ENCODE measurements at places on chromosomes 7 and 10.
A peak's percentile ranks its signal among the peaks of the same experiment; 100 is the strongest.

DNA sequence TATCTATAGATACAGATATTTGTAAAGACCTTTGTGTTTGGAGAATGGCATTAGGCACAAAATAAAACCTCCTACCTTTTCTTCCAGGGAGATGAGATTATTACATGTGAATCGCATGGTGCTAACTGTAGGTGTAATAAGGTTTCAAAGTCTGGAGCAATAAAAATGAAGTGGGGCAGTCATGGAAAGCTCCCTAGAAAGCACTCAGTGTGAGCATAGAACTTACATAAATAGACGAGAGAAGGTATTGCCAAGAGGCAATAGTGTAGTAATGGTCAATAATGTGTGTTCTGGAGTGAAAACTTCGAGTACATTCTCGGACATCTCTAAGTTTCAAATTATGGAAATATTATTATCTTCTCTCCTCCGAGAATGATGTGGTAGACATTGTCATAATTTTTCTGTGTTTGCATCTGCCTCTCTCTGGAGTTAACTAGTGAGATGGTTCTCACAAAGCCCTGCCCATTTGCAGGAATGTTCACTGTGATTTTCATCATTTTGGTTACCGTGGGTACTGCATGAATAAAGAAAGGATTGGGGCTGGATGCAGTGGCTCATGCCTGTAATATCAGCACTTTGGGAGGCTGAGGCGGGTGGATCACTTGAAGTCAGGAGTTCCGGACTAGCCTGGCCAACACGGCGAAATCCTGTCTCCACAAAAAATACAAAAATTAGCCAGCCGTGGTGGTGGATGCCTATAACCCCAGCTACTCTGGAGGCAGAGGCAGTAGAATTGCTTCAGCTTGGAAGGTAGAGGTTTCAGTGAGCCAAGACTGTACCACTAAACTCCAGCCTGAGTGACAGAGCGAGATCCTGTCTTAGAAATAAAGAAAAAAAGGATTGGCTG is 10.6 kb downstream of the VIM start:
- no peak for DNase-seq

DNA sequence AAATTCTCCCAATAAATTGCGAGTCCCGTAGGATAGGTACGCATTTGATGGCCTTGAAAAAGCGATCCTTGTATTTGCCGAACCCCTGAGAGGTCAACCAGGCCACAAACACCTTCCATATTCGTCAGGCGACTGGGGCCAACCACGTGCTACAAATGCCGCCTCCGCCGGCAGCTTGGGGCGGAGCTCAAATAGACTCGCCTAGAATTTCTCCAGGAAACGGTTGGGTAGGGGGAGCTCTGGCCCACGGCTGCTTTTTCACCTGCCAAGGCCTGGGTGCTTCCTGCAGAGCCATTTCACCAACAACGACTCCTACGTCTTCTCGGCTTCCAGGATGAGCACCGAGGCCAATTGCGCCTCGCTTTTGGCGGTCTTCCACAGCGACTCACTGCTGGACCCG is 53.4 kb upstream of the KIF5B start:
- no peak for DNase-seq

DNA sequence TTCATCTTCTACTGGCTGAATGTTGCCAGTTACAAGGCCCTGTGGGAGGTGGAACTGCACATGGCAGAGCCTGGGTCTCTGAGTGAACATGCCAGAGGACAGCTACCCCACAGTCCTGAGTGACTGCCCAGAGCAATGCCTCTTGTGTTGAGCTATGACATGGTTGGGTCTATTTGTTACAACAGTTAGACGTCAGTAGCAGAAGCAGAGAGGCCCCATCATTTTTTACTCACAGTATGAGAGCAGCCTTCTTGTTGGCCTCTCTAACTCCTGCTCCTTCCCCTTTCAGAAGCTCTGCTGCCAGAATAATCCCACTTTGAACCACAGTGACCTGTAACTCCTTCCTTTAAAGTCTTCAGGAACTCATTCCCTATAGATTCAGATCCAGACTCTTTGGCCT is 30.8 kb upstream of the NRP1 start:
- peak; percentile 39 for DNase-seq

- no peak for DNase-seq
Measured at GRCh38 chr7:4556868-4557793, 125.0 kb upstream of the FOXK1 start.

DNA sequence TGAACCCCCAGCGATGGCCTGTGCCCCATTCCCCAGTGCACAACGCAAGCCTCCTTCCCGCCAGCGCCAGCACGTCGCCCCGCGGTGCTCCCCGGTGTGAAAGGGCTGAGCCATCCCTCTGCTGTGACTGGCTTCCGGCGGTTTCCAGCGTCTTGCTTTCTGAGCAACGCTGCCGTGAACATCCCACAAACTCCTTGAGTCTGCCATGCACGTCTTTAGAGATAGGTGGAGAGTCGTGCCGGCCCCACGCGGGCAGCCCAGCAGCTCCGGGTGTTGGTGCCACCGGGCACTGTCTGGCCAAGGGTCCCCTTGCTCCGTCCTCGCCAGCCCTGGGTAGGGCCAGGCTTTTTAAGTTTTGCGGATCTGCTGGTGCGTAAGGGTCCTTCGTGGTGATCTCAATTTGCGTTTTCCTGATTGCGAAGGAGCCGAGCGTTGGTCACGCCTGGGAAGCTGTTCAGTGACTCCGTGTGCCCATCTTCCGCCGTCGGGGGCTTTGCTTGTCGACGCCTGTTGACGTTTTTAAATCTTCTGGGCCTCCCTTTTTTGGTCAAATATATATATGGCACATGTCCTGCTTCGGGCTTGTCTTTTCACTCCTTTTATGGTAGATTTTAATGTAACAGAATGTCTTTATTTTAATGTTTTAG is 70.6 kb downstream of the FOXL3 start:
- no peak for DNase-seq

GRCh38 chr10:9052767-9053166 is 998.3 kb downstream of the GATA3 start:
- no peak for DNase-seq

- no peak for DNase-seq
Measured at GRCh38 chr10:129593953-129594352, 126.9 kb downstream of the MGMT start.

GRCh38 chr7:2807460-2807844 is 36.7 kb downstream of the GNA12 start:
- no peak for DNase-seq

DNA sequence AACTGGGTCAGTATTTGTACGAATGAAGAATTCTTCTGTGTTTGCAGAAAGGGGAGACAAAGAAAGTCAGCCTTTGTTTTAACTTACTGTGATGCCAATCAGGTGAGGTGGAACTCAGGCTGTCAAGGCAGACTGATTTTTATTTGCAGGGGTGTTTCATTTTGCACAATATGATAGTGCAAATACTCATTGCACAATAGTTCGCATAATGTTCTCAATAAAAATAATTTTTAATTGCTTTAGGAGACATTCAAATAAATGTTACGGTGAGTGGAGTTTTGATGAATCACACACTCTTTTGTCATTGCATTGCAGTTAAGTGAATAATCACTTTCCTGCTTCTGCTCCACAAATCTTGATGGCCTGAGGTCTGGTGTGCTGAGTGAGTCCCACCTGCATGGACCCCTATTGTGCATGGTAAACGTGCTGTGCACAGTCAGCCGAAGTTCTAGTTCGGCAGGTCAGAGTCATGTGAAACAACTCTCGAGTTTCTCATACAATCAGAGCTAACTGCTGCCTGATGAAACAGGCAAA is 141.3 kb upstream of the FZD8 start:
- no peak for DNase-seq

- DNase-seq: no peak
Measured at GRCh38 chr7:1770331-1770730, 100.3 kb downstream of the ELFN1 start.

- DNase-seq: no peak
Measured at GRCh38 chr7:37181550-37181932, 267.1 kb downstream of the ELMO1 start.

DNA sequence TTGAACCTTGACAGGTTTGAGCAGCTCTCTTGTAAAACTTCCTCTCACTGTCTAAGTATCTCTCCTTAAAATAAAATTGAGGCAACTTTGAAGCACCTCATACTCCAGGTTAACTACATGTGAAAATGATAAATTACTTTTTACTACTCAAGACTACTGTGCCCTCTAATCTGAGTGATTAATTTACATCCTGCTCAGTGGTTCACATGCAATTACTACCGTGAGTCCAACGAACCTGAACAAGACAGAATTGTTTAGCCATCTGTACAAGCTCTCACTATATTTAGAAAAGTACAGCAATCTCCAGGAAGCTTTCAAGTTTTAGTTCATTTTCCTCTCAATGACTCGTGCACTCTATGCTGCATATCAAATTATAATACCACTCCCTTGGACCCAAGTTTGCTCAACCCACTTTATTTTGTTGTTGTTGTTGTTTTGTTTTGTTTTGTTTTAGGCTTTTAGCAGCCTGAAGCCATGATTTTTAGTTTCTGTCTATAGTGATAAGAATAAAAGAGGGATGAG is 21.2 kb downstream of the PDE1C start:
- DNase-seq: no peak

DNA sequence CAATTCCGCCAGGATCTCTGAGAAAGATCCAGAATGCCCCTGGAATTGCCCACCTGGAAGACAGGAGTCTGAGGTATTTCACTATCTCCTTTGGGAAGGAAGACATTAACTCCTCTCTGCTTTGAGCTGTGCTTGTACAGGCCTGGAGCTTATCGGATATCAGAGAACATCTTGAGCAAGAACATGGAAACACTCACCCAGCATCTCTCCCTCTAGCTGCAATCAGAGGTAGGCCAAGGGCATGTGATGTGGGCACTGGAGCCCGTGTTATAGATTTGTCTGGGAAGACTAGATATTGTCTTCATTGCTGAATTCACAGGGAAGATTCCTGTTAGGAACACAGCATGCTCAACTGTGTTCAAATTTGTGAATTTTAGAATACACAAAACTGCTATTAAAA is 233.9 kb downstream of the PHF14 start:
- no peak for DNase-seq

- DNase-seq: no peak
Measured at GRCh38 chr10:1605999-1606940, 131.1 kb downstream of the ADARB2 start.

DNA sequence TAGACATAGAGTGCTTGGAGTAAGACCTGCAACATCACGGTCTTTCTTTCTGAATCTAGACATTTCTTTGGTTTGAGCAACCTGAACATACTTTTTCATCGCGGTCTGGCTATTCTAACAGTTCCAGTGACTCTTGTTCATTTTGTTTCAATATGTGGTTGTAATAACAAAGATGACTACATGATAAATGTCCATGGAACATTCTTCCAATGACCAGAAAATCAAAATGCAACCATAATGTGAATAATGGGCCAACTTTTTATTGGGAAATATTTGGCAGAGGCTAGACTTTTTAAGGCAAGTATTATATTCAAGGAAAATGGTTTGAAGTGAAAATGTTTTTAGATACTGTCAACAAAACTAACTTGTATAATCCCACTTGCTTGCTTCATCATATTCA is 282.5 kb downstream of the INHBA start:
- DNase-seq: no peak

Data from Kasumi-1 (cell line).